ENCODE measurements at places on chromosomes 7 and 10.

DNA sequence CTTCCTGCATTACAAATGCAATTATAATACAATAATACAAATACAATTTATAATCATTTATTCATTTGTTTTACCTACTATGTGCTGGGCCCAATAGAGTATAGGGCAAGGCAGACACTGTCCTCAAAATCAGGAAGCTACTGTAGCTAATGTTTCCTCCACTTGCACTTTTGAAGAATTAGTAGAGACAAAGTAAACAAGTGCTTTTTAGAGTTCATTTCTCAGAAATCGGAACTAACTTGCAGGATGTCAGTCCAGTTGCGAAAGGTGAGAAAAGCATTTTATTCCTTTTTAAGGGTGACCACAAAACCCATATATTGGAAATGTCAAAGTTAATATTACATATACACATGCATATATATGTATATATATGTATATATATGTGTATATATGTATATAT lies 14.2 kb downstream of the ADRB1 start:
- DNase-seq: no peak

DNA sequence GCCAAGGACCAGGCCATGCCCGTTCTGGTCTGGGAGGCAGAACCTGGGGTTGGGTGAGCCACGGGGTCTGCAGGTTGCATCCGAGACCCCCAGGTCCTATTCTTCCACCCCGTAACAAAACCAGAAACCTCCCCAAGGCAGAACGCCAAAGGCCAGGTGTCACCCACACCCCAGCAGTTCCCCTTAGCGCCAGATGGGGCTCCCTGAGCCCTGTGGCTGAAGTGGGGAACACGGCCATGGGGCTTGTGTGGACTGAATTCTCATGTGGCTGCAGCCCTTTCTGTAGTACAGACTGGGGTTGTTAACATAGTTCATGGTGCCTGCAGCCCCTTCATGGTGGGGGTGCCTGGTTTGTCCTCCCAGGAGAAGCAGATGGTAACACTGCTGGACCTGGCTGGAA lies 10.2 kb downstream of the BRI3 start:
- DNase-seq: no peak

GRCh38 chr10:132987671-132988571 lies 45.6 kb upstream of the CFAP46 start:
- DNase-seq: no peak

GRCh38 chr10:6133331-6134098 lies 44.7 kb downstream of the RBM17 start:
- DNase-seq: no peak

GRCh38 chr10:4813023-4813422 lies 13.0 kb upstream of the AKR1E2 start:
- DNase-seq: peak; percentile 36

DNA sequence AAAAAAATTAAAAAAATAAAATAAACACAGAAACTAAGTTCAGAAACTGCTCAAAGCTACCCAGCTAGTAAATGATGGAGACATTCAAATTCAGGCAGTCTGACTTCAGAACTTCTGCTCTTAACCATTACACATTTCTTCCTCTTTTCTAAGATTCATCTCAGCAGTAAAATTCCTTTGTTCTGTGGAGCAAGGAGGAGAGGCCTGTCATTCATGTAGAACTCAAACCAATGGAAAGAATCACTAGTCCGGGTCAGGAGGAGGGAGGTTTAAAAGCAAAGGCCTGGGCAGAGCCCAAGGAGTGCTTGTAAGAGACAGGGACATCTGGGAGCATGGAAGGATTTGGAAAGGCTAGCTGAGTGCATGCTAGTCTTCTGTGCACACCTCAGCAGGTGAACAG lies 37.9 kb upstream of the DNAJB12 start:
- DNase-seq: no peak

DNA sequence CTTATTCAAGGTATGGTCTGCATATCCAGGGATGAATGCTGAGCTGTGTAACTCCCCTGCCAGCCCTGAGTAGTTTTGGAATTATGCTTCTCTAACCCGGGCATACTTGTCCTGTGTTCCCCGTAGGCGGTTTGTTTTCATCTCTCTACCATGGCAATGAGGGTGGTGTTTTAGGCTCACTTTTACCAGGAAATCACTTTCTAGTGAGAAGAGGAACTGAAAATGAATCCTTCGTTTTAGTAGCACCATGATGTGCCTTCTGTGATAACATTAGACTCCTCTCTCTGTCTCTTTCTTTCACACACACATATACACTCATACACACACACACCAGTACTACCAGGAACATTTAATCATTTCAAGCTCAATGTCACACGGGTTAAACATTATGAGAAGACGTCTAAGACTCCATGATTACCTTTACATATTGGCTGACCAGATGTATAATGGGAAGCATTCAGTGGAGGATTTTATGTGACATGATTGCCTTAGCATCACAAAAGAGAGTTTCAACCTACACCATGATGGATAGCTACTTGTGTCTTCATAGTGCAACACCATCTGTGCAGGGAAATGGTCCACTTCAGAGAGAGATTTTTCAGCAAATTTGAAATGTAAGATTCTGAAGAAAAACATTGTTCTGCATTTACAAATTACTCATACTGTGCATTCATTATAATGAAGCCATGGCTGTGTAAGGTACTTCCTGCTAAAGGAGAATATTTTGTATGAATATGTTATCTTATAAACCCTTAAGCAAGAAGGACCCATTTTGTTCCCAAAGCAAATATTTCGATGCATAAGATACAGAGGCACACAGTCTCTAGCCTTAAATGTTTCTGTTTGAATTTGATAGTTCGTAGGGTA lies 31.0 kb upstream of the PFKP start:
- no peak for DNase-seq

DNA sequence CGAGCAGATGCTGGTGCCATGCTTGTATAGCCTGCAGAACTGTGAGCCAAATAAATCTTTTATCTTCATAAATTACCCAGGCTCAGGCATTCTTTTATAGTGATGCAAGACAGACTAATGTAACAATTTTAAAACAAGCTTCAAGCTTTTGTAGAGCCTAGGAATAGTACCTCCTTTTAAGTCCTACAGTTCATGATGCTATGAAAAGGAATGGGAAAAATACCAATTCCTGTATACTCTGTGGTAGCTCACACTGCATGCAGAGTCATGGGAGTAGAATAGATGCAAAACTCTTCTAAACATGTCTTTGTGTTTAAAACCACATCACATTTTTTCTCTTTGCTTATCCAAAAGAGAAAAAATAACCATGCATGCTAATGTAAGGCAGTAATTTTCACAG lies 66.6 kb upstream of the WNT16 start:
- no peak for DNase-seq

DNA sequence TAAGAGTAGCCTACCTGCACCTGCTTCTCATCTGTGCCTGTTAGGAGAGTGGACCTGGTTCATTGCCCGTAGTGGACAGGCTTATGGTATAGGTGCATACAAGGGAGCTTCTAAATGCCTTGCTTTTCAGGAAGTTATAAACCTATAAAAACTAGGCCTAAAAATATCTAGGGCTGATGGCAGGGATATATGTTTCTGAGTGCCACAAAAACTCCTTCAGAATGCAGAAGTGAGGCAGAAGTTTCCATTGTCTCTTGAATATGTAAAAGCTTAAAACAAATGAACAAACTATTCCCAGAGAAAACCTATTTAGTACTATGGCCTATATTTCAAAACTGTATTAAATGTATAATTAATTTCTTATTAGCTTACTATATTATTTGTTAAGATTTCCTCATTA lies 91.8 kb downstream of the RNLS start:
- no peak for DNase-seq

DNA sequence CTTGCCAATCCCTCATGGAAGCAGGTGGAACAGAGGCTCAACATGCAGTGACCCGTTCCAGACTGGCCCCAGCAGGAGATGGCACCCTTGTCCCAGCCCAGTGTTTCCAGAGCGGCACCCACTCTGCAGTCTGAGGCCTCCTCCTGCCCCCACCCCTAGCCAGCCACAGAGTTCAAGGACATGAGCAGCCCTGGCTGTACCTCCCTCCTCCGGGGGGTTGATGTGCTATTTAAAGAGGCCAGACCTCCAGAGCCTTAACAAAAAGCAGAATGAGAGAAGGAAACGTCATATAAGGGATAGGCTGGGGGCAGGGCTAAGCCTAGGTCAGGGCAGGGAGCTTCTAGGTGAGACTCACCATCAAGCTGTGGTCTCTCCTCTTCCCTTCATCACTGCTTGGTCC lies 115.7 kb upstream of the NANOS1 start:
- DNase-seq: no peak

DNA sequence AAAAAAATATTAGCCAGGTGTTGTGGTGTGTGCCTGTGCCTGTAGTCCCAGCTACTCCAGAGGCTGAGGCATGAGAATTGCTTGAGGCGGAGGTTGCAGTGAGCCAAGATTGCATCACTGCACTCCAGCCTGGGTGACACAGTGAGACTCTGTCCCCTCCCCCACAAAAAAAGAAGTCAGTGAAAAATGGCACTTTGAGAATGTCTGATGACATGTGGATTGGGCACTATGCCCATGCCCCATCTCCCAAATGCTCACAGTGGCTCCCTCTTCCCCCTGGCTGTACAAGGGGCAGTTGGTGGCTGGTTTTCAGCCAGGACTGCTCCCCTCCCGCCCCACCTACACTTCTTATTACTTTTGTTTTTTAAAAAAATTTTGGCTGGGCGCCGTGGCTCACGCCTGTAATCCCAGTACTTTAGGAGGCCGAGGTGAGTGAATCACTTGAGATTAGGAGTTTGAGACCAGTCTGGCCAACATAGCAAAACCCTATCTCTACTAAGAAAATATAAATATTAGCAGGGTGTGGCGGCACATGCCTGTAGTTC lies 26.1 kb downstream of the IL15RA start:
- DNase-seq: no peak

- DNase-seq: no peak
Measured at GRCh38 chr10:21823617-21824016, 179.9 kb downstream of the DNAJC1 start.

DNA sequence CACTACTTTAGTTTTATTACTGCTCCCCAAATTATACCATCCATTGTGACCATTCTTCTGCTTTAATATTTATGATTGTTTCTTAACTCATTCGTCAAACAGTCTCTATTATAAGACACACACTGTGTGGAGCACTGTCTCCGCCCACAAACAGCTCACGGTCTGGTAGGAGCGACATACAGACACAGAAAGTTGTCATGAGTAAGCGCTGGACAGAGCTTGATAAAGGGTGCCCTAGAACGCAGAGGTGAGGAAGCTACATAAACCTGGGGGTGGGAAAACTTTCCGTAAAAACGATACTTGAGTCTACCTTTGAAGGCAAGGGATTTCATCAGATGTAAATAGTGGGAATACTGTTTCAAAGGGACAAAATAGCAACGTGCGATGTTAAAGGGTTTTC lies 207.9 kb downstream of the PHF14 start:
- DNase-seq: no peak

GRCh38 chr10:86642499-86642898 lies 11.8 kb upstream of the OPN4 start:
- no peak for DNase-seq

DNA sequence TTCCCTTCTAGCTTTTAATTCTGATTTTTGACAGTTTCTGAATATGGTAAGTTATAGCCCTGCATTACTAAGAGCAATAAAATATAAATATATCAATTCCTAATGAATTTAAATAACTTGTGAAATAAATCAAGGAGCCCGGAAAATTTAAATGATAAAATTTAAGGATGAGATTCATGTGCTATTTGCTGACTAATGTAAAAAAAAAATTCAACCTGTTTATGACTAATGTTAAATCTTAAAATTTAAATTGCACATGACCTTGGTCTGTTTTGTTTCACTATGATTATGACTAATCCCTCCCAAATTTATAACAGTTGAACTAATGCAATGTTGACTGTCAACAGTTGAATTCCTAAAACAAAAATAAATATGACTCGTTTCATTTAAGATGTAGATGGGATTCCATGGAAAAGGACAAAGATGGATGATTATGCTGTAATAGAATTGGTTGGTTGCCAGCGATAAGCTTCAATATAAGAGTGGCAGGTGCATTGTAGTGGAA lies 419.9 kb downstream of the NRG3 start:
- DNase-seq: no peak

GRCh38 chr7:116122972-116123595 lies 87.3 kb upstream of the TES start:
- DNase-seq: peak; percentile 29

DNA sequence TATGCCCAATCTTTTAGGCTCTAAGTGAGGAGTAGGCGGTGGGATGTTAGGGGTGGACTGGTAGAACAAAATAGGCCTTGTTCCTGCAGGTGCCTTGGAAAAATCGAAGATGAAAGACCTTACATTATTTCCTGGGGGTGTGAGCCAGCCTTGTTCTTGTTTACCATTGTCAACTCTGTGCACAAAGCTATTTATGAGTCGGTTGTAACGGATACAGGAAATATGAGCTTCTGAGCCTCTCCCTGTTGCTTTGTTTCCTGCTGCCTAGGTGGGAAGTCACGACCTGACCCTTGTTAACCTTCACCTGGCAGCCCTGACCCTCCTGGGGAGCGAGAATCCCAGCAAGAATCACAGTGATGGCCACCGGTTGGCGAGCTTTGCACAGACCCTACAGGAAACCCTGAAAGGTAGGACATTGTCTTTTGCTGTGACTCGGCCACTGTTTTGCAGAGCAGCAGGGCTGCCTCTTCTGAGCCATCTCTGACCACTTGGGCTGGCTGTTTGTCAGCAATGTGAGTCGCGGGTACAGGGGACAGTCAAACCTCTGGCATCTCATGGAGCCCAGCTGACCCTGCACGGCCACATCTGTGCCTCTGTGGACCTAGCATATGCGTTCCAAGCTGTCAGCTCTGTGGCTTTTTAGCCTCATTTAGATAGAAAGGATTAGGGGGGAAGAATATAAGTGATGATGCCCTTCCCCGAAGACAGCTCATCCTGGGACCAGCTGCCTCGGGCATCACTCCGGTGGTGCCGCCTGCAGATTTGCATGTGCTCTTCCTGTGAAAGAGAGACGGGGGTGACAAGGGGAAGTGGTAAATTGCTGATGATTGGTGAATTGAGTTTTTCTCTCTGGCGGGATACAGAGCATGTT lies 102.1 kb upstream of the ANLN start:
- DNase-seq: no peak

DNA sequence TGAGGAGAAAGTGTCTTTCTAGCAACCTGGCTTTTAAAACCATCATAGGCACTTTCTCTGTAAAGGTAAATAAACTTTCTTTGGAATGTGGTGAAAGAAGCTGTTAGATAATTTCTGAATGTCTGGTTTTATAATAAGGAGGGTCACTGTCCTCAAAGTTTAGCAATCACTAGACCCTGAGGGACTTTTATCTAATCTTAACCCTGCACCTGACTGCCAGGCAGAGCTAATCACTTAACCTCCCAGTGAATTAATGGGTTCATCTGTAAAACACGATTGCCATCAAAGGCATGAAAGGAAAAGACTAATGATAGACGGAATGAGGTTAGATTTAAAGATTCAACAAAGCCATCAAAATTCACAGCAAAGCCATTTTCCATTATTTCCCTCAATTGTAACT lies 553.8 kb downstream of the GRM8 start:
- DNase-seq: no peak

GRCh38 chr7:47594406-47594805 lies 12.5 kb upstream of the TNS3 start:
- no peak for DNase-seq

GRCh38 chr10:23676296-23676695 lies 237.4 kb downstream of the OTUD1 start:
- DNase-seq: no peak
